Amniotic stem cell (primary cell): ENCODE measurements at places on chromosomes 3 and 15.

GRCh38 chr3:31188112-31188511 lies 293.7 kb upstream of the GADL1 start:
- DNase-seq: no peak

DNA sequence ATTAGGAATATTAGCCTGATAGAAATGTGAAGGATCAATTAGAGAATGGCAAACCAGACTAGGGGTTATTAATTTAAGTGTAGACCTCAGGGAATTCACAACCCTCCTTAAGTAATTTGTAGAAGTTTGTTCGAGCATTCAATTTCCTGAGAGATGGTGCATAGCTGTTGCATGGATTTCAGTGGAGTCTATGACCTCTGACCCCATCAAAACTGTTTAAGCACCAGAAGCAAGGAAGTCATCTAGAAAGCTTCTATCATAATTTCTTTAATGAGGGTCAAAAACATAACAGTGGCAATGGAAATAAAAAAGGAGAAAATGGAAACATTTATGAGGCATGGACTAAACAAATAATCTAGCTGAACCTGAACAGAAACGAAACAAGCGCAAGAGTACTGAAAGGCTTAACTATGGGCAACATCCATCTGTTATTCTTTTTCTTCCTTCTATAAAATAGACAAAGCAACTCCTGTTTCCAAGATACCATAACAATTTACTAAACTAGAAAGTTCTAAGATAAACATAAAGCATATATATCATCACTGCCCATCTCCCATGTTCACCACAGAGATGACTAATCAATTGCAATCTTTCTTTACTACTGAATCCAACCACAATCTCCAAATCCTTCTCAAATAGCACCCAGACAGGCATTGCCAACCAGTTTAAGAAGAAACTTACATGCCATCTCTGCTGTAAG lies 151.4 kb downstream of the THRB start:
- DNase-seq: peak; percentile 8

- DNase-seq: no peak
Measured at GRCh38 chr3:108546247-108546646, 35.9 kb upstream of the MYH15 start.

DNA sequence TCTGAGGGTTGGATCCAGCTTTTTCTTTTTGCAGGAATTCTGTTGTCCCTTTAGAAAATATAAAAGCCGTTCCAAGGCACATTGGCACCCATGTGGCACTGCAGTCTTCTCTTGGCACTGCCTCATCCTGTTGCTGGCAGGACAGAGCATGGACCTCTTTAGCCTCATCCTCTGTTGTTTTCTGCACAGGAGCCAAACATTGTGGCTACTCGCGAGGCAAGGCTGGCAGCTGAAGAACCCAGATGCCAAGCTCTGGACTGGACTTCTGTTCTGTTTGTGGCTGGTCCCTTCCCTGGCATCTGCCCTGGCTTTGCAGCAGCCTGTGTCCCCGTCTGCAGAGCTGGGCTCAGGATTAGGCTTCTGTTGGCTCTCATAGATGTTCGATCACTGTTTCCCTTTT lies 224.7 kb upstream of the TBC1D5 start:
- DNase-seq: no peak

- DNase-seq: no peak
Measured at GRCh38 chr15:69653306-69653705, 200.7 kb downstream of the RPLP1 start.

DNA sequence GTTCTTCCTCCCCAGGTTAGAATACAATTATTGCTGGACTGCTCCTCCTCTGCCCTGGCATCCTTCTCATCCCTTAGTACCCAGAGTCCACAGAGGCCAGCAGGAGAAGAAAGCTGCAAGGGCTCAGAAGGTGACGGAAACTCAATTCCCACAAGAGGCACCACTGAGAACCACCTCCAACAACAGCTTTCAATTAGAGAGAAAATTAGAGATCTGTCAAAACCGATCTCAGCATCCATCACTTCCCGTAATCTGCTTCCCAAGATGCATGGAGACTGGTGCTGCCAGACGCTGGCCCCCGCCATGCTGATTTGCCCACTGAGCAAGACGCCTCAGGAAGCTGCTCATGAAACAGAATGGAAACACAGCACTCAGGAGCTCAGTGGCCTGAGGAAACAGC lies 135.0 kb upstream of the PRICKLE2 start:
- no peak for DNase-seq
